ENCODE measurements at places on chromosomes 6 and 20. TPM values are rescaled to one million over a fixed set of nuclear protein-coding genes. Genes with fewer than 3 reads are reported as not detected.

DNA sequence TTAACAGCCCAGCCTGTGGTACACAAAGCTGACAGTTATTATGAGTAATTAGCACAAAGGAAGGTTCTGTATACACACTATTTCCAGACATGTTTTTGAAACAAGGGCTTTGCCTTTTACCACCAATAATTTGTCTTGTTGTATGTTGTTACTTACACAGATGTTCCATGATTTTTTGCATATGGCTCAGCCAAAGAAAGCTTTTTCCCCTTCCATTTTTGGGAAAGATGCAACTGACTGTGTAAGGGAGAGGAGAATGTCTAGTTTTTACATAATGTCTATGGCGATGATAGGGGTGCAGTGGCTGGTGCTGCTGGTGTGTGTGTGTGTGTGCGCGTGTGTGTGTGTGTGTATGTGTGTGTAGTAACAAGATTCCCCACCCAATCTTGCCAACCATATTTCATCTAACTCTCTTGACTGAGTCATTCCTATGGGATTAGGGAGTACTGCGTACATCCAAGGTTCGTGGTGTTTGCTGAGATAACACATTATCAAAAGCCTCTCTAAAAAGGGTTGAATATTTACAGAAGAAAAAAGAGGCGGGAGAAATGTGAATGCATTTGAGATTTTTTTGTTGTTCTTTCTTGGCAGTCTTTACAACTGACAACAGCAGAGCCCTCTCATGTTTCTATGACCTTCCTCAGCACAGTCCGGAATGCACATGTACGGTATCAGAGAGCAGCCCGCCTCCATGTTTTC lies 192.2 kb downstream of the GMPR start:
- no peaks in the 10 kb centered on the region for H3K27me3 ChIP-seq
- no peak for DNase-seq
- H3K4me3 ChIP-seq = no peak overlapping the region
- no peak overlapping the region for H3K27ac ChIP-seq

- H3K4me1 ChIP-seq = peaks cover 29% of the 10 kb centered on the region
- no peak overlapping the region for H3K4me3 ChIP-seq
- H3K27ac ChIP-seq = no peak overlapping the region
- no peaks in the 10 kb centered on the region for H3K27me3 ChIP-seq
- H3K36me3 ChIP-seq = no peaks in the 10 kb centered on the region
These were observed 2.2 kb downstream of the CLDN20 start for GRCh38 chr6:155265843-155266535.

DNA sequence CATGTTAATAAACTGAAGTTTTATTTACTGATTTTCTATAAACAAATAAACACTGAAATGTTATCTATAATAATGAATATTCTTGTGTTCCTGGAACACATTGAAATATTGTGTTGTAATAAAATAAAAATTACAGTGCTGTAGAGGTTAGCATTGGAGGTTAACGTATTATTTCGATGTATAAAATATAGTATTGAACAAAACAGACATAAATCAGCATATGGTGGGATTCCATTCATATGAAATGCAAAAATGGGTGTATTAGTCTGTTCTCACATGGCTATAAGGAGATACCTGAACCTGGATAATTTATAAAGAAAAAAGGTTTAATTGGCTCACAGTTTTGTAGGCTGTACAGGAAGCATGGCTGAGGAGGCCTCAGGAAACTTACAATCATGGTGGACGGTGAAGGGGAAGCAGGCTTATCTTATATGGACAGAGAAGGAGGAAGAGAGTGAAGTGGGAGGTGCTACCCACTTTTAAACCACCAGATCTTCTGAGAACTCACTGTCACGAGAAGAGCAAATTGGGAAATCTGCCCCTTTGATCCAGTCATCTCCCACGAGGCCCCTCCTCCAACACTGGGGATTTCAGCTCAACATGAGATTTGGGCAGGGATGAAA lies 24.6 kb upstream of the BMP6 start:
- peaks cover 7% of the 10 kb centered on the region for H3K4me1 ChIP-seq
- H3K36me3 ChIP-seq = no peaks in the 10 kb centered on the region
- no peak overlapping the region for H3K27ac ChIP-seq
- DNase-seq = no peak

DNA sequence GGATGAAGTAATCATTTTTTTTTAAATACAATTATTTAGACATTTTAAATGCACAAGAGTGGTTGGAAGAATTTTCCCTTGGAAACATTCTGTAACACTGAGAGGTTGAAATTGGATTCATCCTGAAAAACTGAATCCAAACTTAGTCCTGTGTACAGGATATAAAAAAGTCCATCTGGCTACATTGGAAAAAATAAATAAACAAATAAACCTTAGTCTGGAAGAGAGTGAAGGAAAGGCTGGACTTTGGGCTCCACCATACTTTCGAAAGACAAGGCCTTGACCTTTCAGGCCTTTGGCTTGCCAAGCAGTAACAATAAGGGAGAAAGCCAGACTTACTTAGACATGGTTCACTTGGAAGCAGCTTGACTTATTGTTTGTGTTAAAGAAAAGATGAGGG lies 664.3 kb downstream of the TENT5A start:
- no peaks in the 10 kb centered on the region for H3K4me1 ChIP-seq
- H3K4me3 ChIP-seq = no peak overlapping the region
- no peaks in the 10 kb centered on the region for H3K36me3 ChIP-seq
- no peak overlapping the region for H3K27ac ChIP-seq
- no peak for DNase-seq

GRCh38 chr20:17227219-17227575 lies 357 bp downstream of the PCSK2 start:
- peaks cover 78% of the 10 kb centered on the region for H3K27me3 ChIP-seq
- no peaks in the 10 kb centered on the region for H3K36me3 ChIP-seq
- H3K4me1 ChIP-seq = peaks cover 33% of the 10 kb centered on the region
- H3K4me3 ChIP-seq = peak overlapping the region; percentile 38
- DNase-seq = no peak

DNA sequence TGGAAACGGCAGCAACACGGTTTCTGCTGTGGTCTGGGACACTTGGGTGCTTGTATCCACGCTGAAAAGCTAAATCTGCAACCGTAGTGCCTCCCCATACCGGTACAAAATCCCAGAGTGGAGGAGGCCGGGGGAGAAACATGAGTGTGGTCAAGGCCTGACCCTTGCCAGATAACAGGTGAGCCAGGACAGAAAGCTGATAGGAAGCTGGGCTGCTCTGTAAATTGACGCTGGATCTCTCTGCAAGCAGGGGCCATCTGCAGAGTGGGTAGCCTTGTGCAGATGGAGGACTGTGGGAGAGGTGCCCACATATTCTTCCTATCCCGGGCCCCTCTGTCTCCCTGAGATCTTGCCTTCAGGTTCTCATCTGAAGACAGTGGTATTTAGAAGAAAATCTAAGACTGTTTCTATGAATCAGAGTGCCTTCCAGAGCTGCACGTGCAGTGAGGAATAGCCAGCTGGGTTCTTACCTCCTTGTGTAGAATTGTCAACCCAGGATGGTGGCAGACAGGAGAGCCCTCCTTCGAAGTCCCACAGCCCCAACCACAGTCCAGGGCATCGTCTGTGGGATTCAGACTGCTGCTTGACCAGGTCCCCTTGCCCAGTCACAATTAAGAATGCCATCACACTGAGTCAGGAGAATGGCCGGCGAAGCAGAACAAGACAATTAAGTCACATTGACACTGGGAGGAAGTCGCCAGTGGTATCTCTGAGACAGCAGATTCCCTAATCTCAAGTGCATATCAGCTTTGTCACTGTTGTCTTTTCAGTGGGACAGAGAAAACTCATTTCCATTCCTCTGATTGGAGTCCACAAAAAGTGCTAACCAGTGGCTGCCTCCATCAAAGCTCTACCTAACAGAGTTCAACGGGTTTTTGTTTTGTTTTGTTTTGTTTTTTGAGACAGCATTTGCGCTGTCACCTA lies 100.0 kb upstream of the RIPOR2 start:
- no peak overlapping the region for H3K27ac ChIP-seq
- H3K36me3 ChIP-seq = no peaks in the 10 kb centered on the region
- DNase-seq = no peak
- H3K27me3 ChIP-seq = no peaks in the 10 kb centered on the region
- H3K4me3 ChIP-seq = no peak overlapping the region

- no peaks in the 10 kb centered on the region for H3K27me3 ChIP-seq
- no peak overlapping the region for H3K27ac ChIP-seq
- H3K4me1 ChIP-seq = no peaks in the 10 kb centered on the region
These were observed 19.5 kb downstream of the KATNA1 start for GRCh38 chr6:149628875-149629510.

- no peaks in the 10 kb centered on the region for H3K4me1 ChIP-seq
- no peak overlapping the region for H3K27ac ChIP-seq
- H3K4me3 ChIP-seq = no peak overlapping the region
- H3K27me3 ChIP-seq = no peaks in the 10 kb centered on the region
These were observed 41.3 kb downstream of the PCNA start for GRCh38 chr20:5078399-5078958.

GRCh38 chr20:45971425-45971674 lies 653 bp downstream of the ZNF335 start:
- peak overlapping the region; percentile 100 for H3K27ac ChIP-seq
- H3K36me3 ChIP-seq = no peaks in the 10 kb centered on the region
- H3K27me3 ChIP-seq = no peaks in the 10 kb centered on the region
- peaks cover 14% of the 10 kb centered on the region for H3K4me1 ChIP-seq
- H3K4me3 ChIP-seq = peak overlapping the region; percentile 88
- no peak for DNase-seq

GRCh38 chr6:90080876-90081481 lies 186.7 kb downstream of the GJA10 start:
- H3K36me3 ChIP-seq = no peaks in the 10 kb centered on the region
- DNase-seq = no peak
- H3K4me3 ChIP-seq = no peak overlapping the region
- no peak overlapping the region for H3K27ac ChIP-seq
- no peaks in the 10 kb centered on the region for H3K27me3 ChIP-seq
- H3K4me1 ChIP-seq = peaks cover 10% of the 10 kb centered on the region

DNA sequence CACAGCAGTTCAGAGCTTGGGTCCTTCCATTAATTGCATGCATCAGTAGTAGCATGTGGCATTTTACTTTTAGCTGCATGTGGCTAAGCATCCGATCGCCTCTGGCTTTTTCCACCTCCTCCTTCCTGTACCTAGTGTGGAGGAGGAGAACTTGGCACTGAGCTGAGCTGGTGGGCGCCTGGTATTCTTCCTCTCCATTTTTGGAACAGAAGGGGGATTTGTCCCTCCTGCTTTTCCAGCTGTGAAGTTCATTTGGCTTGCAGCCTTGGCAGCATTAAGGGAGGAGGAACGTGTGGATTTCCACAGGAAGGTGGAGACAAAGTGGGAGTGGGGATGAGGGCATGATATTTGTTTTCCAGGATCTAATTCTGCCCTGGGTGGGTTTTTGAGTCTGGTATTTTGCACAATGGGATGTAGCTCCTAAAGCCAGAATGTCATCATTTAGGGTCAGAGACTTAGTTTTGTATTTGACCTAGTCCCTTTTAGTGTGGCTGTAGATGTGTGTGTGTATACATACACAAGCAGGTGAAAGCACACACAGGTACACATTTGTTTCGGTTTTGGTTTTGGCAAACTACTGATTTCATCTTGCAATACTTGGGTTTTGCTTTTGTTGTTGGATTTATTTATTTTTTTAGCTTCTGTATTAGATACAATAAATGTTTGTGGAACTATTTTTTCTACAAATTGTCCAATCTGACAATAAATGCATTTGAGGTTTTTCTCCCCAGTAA lies 90.0 kb downstream of the SASH1 start:
- H3K27ac ChIP-seq = no peak overlapping the region
- no peak for DNase-seq
- H3K36me3 ChIP-seq = no peaks in the 10 kb centered on the region
- H3K27me3 ChIP-seq = no peaks in the 10 kb centered on the region

DNA sequence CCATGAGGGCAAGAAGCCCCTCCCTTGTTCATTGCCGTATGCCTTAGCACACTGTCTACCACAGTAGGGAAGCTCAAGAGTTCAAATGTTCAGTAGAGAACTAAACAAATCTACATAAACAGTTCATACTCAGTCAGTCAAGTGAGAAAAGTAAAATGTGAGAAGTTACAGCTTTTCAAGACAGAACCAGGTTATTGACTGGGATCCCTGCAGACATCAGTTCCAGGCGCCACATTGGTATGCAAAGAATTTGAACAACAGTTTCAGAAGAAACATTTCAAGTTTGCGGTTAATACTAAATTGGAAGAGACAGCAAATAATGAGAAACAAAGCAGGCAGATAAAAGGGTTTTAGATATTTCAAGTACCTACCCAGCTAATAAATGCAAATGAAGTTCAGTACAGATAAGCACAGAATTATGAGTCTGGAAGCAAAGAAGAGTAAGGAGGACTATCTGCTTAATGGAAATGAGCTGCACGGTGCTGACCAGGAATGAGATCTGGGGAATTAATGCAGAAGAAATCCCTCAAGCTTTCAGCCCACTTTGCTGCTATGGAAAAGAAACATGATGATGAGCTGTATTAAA lies 246.2 kb downstream of the HACE1 start:
- peaks cover 4% of the 10 kb centered on the region for H3K4me1 ChIP-seq
- H3K27me3 ChIP-seq = no peaks in the 10 kb centered on the region
- DNase-seq = peak; percentile 20
- no peaks in the 10 kb centered on the region for H3K36me3 ChIP-seq
- no peak overlapping the region for H3K4me3 ChIP-seq

DNA sequence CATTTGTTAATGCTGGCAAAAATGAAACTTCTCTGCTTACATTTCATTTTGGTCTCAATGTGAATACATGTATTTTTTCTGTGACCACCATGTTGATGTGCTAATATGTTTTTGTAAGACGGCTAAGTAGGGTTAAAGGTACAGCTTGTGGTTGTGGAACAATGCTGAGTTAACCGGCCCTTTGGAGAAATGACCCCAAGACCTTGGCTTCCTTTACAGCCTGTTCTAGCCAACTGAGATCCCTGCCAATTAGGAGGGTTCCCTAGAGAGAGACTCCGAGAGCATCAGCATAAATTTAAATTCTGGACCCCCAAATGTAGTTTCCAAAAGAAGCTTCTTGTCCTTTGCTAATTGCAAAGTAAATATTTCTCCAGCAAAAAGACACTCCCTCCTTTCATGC lies 44.4 kb downstream of the RSPO3 start:
- peaks cover 9% of the 10 kb centered on the region for H3K4me1 ChIP-seq
- no peak for DNase-seq
- no peaks in the 10 kb centered on the region for H3K36me3 ChIP-seq
- H3K27me3 ChIP-seq = no peaks in the 10 kb centered on the region
- no peak overlapping the region for H3K27ac ChIP-seq

DNA sequence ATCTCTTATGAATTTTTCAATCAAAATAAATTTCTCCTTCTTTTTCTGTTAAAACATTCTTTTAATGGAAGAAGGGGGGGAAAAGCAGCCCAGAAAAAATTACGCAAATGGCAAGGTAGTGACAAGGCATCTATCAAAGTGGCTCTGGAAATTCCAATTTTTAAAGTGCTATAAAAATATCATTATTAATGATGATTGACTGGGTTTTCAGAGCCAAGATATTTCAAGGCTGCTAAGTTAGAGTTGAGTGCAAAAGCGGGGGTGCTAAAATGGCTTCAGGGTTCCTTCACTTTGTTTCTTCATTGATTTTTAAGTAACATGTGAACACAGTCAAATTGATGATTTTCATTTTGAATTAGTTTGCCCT lies 171.6 kb upstream of the CITED2 start:
- no peaks in the 10 kb centered on the region for H3K27me3 ChIP-seq
- no peak overlapping the region for H3K27ac ChIP-seq
- peaks cover 46% of the 10 kb centered on the region for H3K4me1 ChIP-seq
- no peak for DNase-seq
- no peak overlapping the region for H3K4me3 ChIP-seq

Gene MRPS18A
- total RNA-seq = 34.5 TPM

Gene SLC25A27
- 25.9 TPM for total RNA-seq

Gene PBOV1
- total RNA-seq = not detected

Gene WFDC9
- not detected for total RNA-seq

Gene SASH1
- 11.8 TPM for total RNA-seq

Gene PPP1R3G
- total RNA-seq = 0.36 TPM

Gene DLL1
- 35.9 TPM for total RNA-seq

Gene OPN5
- not detected for total RNA-seq

Measured in neural progenitor cell (in vitro differentiated cells).